Left ventricle myocardium superior (tissue), 1 donor: ENCODE measurements at places on chromosomes 2 and 18.

DNA sequence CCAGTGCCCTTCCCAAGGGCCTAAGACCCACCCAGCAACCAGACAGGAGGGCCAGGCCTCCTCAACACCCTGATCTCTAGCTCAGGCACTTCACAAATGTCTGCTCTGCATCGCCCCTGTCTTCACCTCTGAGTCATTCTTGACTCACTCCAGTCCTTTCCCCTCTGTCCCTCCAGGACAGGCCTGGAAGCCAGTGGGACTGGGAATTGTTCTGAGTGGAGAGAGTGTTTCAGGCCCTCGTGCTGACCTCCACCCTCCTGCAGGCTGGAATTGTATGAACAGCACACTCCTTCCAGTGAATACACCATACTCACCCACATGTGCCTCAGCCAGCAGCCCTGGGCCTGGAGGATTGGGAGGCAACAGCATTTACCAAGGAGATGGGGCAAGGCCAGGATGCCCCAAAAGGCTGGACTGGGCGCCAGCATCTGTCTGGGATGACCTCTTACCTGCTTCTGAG is 304.2 kb downstream of the CYP26B1 start:
- peak; percentile 45 for DNase-seq

DNA sequence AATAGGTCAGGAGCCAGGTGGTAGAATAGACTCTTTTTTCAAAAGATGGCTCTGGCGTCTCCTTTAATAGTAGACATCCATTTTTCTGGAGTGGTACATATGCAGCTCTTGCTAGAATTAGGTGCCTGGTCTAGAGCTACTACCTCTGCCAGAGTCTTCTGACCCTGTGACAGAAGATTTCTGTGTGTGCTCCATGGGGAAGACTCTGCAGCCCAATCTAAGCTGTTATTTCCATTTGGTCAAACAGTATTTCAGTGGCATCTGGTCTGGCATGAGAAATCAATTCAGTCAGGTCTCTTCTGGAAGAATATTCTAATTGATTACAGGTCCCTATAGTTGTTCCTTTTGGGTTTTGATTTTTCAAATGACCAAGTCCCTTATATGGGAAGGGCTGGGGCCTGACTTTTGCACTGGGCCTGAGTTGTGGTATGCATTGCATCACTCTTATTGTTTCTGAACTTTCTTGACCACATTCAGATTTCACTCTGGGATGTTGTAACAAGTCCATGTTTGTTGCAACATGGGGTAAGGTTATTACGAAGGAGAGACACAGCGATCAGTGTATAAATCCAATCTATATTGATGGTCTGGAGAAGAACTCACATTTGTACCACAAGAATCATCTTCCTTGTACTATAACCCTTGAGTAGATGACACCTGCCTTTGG is 12.1 kb downstream of the MXD1 start:
- no peak for DNase-seq

GRCh38 chr2:11285499-11285898 is 58.9 kb downstream of the ROCK2 start:
- no peak for DNase-seq

DNA sequence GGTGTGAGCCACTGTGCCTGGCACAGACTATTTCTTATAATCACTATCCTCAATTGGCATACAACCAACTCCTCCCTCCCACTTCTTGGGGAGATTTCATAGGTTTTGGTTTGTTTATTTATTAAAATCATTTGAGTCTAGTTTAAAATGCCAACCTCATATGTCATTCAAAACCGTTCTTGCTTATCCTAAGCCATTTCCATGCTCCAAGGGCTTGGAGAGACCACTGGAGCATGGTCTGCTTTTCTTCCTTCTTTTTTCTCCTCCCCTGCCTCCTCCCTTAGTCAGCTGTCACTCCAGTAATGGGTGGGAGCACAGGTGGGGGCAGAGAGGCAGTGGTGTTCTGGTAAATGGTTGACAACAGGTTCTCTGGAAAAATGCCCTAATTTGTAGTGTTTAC is 20.4 kb upstream of the KCNS3 start:
- DNase-seq = no peak

- DNase-seq = no peak
Observed at GRCh38 chr2:217790195-217790594, 212.6 kb downstream of the TNS1 start.

DNA sequence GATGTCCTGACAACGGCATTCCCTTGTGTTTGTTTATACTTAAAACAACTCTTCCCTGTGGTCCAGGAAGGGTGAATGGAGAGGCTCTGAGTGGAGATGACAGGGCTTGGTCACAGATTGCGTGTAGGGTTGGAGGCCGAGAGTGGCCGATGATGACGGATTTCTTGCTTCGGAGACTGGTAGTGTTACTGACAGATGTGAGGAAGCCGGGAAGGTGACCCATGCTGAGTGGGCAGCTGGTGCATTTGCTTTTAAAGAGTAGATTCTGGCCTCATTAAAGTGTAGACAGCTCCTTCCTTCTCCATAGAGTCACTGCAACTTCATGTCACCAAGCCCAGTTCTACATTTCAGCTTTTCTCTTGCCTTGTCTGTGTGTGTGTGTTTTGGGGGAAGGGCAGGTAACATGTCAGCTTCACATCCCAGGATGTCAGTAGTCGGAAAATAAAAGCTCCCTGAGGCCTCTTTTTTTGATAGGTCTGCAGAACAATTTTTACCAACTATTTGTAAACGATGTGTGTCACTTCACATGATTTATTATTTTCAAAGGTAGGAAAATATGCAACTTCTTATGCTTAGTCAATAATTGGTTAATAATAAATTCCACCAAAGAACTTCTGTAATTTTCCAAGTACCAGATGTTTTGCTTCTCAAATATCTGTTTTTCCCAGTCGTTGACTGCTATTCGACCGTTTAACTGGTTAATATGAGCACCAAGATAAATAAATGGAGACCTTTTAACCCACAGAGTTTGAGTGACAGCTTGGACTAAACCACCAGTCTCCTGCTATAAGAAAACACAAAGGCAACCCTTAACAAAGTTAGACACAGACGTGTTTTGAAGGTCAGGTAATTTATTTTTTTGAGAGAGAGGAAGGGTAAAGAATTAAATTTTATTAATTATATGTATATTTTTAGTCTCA is 436.9 kb downstream of the SLC4A3 start:
- no peak for DNase-seq

DNA sequence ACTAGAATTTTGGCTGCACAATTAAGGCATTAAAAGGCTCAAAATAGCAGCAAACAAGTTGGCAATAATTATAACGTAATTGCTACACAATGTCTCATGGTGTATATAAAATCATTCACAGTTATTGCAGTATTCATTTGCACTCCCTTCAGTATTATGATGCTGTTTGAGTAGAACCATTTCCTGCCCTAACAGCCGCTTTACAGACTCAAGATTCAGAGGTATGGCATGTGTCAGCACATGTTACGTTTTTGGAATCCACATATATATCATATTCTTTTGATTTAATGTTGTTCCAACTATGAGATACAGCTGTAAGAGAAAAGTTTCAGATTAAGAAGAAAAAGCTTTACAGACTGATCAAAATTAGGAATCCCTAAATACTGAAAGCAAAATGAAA is 56.3 kb upstream of the NCKAP5 start:
- no peak for DNase-seq

DNA sequence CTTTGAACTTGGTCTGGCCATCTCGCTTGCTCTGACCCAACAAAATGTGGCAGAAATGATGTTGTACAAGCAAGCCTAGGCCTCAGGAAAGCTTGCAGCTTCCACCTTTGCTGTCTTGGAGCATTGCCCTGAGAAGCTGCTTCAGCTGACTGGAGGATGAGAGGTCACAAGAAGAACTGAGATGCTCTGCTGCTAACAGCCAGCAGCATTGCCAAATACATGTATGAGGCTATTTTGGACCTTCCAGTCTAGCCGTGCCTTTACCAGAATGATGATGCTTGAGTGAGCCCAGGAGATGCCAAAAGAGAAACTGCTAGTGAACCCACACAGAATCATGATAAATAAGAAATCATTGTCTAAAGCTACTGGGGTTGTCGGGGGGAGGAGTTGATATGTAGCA is 13.2 kb upstream of the ITGAV start:
- no peak for DNase-seq

DNA sequence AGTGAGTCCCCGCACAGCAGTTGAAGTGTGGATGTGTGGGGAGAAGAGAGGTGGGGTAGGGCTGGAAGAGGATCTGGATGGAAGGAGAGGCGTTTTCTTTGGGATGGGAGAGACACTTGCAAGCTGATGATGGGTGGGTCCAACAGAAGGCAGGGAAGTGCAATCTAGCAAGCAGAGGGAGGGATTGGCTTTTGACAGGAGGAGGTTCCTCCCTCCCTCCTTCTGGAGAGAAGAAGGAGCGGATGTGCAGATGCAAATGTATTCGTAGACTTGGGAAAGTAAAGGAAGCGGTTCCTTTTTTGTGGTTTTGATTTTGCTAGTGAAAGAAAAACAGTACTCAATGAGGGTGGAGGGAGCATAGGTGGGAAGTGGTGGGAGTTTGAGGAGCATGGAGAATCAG is 48.9 kb downstream of the LAMA3 start:
- DNase-seq = no peak

DNA sequence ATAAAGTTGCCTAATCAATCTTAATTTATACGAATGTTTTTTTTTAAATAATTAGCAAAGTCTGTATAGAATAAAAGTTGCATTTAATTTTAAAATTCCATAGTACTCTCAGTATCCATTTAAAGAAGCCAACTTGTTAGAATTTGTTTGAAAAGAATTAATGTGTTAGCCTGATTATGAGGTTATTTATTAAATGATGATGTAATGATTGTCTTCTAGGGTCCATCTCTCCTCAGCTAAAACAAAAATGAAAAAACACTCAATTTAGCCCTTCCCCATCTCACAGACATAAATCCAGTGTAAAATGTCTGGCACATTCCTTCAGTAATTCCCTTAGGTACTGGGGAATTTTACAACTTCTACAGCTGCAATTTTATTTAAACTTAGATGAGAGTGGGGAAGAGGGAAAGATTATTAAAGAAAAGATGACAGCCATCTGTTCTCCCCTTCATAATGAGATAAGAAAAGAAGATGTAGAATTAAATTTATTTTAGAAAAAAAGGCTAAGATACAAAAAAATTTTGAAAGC is 68.6 kb downstream of the BARD1 start:
- DNase-seq = no peak

DNA sequence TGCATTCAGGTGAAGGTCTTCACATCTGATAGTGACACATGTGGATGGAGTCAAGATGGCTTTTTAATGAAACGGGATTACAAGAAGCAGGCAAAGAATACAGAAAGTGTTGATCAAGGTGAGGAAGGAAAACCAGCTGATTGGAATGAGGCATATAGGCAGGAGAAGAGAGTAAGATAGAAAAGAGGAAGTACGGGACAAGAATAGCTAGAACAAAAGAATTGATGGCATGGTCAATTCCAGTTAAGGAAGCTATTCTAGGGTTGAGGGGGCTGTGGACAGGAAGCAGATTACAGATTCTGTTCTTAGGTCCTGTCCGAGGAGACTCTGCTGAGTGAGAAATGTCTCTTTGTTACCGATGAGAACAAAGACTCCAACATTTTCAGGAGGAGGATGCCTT is 13.2 kb upstream of the NCK2 start:
- no peak for DNase-seq

- DNase-seq = no peak
Observed at GRCh38 chr2:68925295-68925896, 27.3 kb downstream of the GKN2 start.

- no peak for DNase-seq
Observed at GRCh38 chr2:4518596-4518995, 815.2 kb downstream of the DCDC2C start.

DNA sequence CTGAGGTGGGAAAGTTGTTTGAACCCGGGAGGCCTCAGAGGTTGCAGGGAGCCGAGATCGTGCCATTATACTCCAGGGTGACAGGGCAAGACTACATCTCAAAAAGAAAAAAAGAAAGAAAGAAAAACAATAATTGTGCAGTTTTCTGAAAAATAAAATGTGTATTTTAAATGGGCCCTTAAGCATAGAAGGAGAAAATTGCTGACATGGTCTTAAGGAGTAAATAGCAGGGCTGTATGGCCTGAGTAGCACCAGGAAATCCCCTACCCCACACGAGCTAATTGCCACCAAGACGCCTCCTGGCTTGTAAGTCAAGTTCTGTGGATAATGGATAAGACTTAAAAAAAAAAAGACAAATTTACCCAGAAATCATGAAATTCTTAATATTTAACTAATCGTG is 271.4 kb upstream of the NCKAP5 start:
- DNase-seq = no peak

DNA sequence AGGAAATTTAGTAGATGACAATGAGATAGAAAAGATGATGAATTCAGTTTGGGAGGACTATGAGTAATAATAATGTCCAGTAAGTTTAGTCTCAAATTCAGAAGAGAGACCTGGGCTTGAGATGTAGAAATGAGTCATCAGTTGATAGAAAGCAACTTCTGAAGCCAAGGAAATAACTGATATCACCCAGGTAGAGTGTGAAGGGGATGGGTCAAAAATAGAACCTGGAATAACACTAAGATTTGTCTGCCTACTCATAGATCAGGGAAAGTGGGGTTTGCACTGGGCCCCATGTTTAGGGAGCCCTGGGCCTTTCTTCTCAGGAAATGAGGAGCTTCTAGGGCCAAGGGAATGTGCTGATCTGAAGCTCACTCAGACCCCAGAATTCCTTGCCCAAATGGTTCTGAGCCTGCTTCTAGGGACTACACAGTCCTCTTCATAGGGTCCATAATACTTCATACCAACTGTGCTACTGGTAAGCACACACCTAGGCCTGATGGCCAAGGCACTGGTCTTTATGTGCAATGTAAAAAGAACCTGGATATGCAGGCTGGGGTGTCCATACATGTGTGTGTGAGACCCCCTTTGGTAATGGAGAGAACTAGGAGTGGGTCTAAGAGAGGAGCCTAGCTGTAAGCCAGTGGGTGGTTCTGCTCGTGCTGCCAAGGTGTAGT is 141.2 kb downstream of the IKZF2 start:
- no peak for DNase-seq

GRCh38 chr2:142104134-142104758 is 26.6 kb downstream of the LRP1B start:
- no peak for DNase-seq

GRCh38 chr2:128544321-128545037 is 225.8 kb upstream of the HS6ST1 start:
- no peak for DNase-seq
